ENCODE measurements at places on chromosomes 6 and 20.

GRCh38 chr6:88499845-88500699 is 333.9 kb upstream of the CNR1 start:
- no peak for DNase-seq

GRCh38 chr6:64672651-64673050 is 1034.4 kb downstream of the EYS start:
- DNase-seq = no peak

DNA sequence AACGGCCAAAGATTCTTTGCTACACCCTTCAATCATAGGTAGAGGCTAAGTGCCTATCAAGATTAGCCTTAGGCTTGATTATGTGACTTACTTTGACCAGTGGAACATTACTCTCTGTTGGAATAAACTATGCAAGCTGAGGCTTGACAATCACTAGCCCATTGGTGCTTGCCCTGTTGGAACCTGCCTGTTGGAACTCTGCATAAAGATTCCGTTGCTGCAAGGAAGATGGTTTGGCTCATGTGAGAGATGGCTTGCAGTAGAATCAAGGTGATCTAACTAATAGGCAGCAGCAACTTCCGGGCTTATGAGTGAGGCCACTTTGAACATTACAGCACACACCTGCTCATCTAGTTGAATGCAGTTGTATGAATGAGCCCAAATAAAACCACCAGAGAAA is 227.7 kb upstream of the TSHZ2 start:
- no peak for DNase-seq

GRCh38 chr20:45993197-45993951 is 15.3 kb upstream of the MMP9 start:
- no peak for DNase-seq

DNA sequence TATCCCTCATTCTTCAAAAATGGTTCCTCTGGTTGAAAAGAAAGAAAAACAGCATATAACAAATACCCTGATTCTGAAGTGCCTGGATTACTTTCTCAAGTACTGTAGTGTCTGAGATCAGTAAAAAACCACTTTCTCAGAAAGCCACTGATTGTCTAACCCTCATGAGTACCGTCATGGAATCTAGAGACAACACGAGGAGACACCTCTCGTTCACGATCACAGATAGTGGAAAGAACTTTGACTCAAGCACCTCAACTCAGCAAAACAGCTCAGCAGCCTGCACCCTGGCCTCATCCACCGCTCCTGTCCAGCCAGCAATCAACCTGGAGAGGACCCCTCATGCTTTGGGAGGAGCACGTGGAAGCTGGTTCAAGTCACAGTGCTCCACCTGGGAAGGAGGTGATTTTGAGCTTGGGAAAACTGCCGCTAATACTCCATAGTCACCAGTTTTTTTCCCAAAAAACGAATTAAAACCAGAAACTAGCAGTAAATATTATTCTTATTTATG is 1.0 kb downstream of the SCML4 start:
- peak; percentile 72 for DNase-seq

GRCh38 chr6:44485601-44486401 is 98.3 kb downstream of the CDC5L start:
- DNase-seq = no peak

DNA sequence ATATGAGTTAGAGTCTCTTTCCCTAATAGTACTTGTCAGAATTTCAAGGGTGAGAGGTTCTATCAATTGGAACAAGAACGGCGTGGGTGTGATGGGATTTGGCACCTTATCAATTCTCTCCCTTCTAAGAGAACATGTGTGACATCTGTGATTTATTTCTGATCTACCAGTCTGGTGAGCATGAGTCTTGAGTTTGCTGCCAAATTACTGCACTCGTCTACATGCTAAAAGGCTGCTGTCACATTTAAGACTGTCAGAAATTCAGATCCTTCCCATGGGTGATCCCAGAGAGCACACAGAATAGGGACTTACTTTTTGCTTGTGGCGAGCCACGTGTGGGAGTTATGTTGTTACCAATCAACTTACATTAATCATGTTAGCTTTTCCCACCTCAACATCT is 370.2 kb upstream of the SASH1 start:
- no peak for DNase-seq

DNA sequence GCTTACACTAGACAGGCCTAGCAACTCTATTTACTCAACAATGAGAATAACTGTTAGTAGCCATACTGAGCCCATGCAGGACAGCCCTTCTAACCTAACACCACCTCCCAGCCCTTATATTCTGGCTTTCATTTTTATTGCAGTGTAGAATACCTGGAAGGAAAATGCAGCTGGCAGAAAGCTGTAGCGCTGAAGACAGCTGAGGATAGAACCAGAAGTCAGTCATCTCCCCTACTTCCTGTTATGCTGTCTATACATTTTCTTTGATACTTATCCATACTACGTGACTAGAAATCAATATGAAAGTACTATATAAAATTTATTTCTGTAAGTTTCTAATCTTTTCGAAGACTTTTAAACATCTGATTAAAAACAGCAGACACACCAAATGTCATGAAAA is 182.6 kb upstream of the SHLD1 start:
- DNase-seq = no peak

DNA sequence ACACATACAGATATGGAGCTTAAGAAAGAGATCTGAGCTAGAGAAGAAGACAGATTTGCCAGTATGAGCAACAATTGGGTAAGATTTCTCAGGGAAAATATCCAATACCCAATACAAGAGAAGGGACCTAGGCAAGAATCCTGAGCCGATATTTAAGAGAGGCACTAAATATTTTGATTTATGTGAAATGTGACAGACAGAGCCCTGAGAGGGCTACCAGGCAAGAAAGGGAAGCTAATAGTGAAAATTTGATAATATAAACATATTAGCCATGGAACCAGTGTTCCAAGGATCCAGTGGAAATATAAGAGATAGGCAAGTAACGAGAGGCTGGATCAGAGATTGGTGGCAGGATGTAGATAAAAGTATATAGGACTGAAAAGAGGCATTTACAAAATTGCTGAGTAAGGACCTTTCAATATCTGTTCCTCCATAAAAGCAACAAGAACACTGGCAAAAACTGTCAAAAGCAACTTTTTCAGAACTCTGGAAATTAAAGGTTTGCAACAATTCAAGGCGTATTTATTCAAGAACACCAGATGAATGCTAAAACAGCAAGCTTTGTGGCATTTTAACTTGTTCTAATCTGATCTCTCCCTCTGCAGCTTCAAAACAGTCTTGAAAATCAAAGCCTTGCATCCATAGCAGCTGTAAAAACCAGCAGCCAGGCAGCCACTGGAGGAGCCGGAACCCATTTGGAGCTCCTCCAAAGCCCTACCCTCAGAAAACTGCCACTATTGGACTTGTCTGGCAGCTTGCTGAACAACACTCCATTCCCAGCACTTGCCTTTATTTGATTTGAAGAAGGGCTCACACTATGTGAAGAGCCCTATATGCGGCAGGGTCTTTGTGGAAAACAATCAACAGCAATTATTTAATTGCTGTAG is 58.8 kb downstream of the REV3L start:
- no peak for DNase-seq

- DNase-seq = no peak
Measured at GRCh38 chr20:50380697-50381040, 129.5 kb upstream of the PTPN1 start.

- DNase-seq = no peak
Measured at GRCh38 chr20:58576603-58576970, 61.4 kb upstream of the APCDD1L start.

GRCh38 chr20:33635341-33635740 is 26.8 kb upstream of the C20orf144 start:
- DNase-seq = no peak

GRCh38 chr6:7467007-7467897 is 74.2 kb upstream of the DSP start:
- DNase-seq = no peak

GRCh38 chr6:133899556-133899955 is 10.6 kb downstream of the TCF21 start:
- no peak for DNase-seq

DNA sequence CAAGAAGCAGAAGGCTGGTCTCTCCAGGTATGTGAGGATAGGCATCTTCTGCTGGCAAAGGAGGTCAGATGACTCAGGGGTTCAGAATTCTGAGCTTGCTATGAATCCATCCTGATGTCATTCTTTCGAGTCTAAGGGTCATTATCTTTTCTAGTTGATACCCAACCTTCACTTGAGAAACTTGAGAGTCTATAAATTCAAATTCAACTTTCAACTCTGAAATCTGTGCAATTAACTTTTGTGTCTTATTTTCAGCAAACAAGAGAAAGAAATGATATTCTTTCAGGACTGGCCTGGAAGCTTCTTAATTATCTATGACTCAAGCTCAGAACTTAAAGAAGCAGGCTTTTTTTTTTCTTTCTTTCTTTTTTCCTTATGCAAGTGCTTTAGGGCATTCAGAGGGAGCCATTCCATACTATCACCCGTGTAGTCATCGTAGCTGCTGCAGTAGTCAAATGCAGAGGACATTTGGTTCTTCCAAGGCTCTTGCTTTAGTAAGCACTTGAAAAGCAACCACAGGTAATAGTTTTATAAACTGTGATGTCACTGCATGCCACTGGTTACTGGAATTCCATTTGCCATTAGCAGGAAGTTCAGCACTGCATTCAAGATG is 93.0 kb downstream of the ADTRP start:
- DNase-seq = no peak

- DNase-seq = no peak
Measured at GRCh38 chr6:57190140-57190539, 18.0 kb downstream of the BAG2 start.

GRCh38 chr20:37291724-37292126 is 2.3 kb downstream of the MANBAL start:
- no peak for DNase-seq

DNA sequence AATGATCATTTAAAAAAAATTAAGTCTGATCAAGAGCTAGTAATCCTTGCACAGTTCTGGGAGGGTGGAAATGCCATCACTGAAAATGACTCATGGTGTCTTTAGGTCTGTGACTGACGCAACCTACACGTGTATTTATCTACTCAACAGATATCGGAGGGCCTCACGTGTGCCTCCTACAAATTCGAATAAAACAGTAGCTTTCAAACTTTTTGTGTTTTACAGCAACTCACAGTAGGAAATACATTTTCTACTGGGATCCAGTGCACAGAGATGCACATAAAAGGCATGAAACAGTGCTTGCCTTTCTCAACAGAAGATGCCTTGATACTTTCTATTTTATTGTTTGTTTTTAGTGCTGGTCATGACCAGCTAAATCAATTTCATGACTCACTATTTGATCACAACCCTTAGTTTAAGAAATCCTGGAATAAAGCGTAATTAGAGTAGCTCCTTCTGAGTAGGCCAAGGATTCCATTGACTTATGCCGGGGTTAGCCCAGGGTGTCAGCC is 210.0 kb upstream of the SNX9 start:
- no peak for DNase-seq

GRCh38 chr6:46756469-46757213 is 9.9 kb downstream of the ANKRD66 start:
- DNase-seq = no peak

DNA sequence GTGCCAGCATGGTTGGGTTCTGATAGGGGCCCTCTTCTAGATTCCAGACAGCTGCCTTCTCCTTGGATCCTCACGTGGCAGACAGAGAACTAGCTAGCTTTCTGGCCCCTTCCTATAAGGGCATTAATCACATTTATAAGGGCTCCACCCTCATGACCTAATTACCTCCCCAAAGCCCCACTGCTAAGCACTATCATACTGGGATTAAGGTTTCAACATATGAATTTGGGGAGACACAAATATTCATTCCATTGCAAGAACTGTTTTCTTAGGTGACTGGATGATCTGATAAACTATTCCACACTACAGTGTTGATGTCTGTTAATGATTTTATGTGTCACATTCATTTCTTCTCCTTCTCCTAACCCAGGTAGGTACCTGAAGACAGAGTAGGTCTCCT is 135.8 kb upstream of the COL21A1 start:
- DNase-seq = no peak

GRCh38 chr6:106474466-106474865 is 113.9 kb downstream of the CRYBG1 start:
- no peak for DNase-seq

DNA sequence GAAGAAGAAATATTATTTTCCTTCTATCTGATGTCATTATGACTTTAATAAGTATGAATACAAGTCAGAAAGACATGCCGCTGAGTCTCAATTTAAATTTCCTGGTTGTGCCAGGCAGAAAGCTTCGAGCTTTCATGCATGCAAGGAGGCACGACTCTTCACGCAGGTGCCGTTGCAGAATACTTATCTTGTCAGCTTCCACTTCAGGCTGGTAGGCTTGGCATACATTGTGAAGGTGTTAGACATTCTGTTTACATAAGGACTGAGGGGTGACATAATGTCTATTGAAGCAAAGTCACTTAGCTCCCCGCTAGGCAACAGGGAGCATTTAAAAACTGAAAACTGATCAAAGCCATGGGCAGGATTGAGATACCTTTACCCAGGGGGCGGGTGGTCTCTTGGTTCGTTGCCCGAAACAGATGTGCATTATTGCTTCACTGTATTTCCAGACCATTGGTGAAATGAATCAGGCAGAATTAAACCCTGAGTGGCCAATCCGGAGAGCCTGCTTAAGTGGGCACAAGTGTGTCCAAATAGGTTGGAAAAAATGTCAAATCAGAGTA is 16.4 kb downstream of the BMP6 start:
- no peak for DNase-seq

All from activated naive CD8-positive, alpha-beta T cell treated with anti-CD3 and anti-CD28 coated beads for 36 hours (primary cell).